Hepatocyte (in vitro differentiated cells): ENCODE measurements at places on chromosomes 11 and 22. TPM values are rescaled to one million over a fixed set of nuclear protein-coding genes. Genes with fewer than 3 reads are reported as not detected.

DNA sequence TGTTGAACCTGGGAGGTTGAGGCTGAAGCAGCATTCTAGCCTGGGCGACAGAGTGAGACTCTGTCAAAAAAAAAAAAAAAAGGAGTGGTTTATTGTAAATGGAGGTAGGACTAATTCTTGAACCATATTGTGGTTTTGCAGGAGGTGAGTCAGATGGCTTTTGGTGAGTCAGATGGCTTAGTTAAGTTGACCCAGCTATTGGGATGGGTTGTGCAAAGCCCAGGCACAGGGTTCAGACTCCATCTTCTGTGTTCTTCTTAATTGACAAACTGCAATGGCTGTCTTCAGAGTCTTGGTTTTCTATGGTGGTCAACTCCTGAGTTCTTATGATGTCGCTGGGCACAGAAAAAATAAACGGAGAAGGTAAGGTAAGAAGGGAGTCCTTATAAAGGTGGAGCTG lies 182.7 kb downstream of the ADAMTS15 start:
- no peak for DNase-seq

The KRTAP5-1 gene
- total RNA-seq = not detected in 2 replicates

GRCh38 chr11:125108469-125108868 lies 3.0 kb downstream of the TMEM218 start:
- no peak for DNase-seq

- DNase-seq = peak; percentile 84
These were observed 4.6 kb downstream of the TRABD start for GRCh38 chr22:50190182-50190940.

The OR8D1 gene
- not detected in 2 replicates for total RNA-seq

GRCh38 chr11:60504219-60504905 lies 10.8 kb upstream of the MS4A13 start:
- no peak for DNase-seq

DNA sequence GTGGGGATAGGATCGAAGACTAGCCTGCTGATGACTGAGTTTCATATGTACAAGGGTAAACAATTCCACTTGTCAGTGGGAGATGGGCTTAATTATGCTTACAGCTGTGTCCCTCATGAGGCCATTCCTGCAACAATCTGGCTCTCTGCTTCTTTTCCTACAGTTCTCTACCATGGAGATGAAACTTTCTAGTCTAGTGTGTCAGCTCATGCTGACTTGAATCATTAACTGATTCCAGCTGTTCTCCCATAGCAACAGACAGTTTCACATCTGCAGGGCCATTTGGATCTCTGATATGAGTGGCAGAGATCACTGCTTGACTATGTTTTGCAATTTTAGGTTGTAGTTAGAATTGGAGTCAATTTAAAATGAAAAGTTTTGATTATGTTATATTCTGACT lies 1251.7 kb upstream of the RAG2 start:
- no peak for DNase-seq

DNA sequence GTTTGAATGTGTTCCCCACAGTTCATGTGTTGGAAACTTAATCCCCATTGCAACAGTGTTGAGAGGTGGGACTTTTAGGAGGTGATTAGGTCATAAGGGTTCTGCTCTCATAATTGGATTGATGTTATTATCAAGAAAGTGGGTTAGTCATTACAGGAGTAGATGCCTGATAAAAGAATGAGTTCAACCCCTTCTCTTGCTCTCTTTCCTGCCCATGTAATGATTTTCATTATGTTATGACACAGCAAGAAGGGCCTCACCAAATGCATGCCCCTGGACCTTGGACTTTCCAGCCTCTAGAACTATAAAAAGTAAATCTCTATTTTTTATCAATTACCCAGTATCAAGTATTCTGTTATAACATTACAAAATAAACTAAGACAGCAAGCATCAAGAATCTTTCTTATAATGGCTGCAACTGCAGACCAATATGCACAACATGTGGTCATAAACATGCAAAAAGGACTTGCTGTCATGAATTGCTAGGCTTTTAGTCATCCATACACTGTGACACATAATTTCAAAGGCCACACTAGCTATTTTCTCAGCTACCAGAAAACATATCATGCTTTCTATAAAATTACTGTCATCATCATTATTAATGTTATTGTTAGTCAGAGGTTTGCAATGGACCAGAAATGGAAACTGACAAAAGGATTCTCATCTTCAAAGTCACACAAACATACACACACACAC lies 99.9 kb upstream of the GUCY1A2 start:
- no peak for DNase-seq

- DNase-seq = peak; percentile 60
These were observed 11.4 kb upstream of the MICAL3 start for GRCh38 chr22:18035751-18036150.

- no peak for DNase-seq
These were observed 226.1 kb upstream of the NARS2 start for GRCh38 chr11:78800756-78801155.

- DNase-seq = no peak
These were observed 63.8 kb upstream of the APOA1 start for GRCh38 chr11:116901211-116901610.

The DEUP1 gene
- 0.40 and 0.47 TPM in 2 replicates for total RNA-seq

- DNase-seq = peak; percentile 21
These were observed 50.6 kb upstream of the MPEG1 start for GRCh38 chr11:59263225-59263894.

DNA sequence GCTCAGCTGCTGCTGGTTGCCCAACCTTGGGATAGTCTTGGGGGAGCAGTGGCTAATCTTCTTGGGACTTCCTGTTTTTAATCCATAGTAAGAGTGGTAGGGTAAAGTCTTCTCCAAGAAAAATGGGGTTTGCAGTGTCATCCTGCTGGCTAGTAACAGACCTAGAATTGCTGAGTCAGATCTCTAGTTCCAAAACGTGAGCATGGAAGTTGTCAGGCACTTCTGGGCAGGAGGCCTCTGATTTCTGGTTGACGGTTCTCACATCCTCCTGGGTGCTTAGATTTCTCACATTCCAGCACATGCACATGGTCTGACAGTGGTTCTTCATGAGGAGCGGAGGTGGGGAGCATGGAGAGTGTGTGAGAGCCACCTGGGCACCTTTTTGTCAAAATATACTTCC lies 410.0 kb downstream of the OPCML start:
- no peak for DNase-seq
